ENCODE measurements at places on chromosomes 7 and 10.

DNA sequence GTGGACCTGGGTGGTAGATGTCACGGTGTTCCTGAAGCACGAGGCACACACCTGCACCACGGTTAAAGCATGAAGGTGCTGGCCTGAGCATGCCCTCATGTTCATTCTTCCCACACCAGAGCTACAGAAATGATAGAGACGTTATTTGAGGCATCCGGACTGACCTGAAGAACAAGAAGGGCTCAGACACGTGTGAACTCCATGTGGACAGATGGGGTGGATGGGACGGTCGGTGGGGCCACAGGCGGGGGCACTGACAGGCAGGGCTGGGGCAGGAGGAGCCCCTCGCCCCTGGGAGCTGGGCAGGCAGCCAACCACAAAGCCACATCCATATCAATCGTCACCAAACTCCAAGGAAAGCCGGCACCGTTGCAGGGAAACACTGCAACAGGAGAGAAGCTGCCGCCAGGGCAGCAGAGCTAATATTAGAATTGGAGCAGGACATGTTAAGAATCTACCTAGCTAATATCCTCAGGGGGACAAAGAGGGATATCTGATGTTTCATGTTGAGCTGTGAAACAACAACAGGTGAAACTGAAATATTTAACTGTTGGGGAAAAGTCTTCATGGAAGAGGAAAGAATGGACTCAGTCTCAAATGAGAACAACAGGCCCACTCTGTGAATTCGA, 37.8 kb upstream of the DIP2C start:
- DNase-seq = no peak

- no peak for DNase-seq
Measured at GRCh38 chr7:47180516-47180826, 401.4 kb downstream of the TNS3 start.

- DNase-seq = no peak
Measured at GRCh38 chr10:3499120-3499519, 285.9 kb downstream of the KLF6 start.

DNA sequence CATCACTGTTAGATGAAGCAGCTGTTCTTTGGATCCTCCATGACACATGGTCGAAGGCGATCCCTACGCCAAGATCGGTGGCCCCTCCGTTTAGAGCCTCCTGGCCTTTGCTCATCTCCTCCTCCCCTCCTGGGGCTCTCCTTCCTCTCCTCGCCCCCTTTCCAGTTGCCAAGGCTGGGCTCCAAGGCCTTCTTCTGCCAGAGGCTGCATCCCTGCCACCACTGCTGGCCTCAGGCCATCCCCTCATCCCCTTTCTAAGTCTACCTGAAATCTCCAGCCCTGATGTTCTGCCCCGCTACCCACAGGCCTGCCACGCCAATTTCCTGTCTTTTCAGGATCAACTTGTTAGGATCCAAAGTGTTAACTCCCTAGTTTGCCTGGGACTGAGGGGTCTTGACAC, 265.1 kb upstream of the ZMIZ1 start:
- DNase-seq = no peak

- DNase-seq = no peak
Measured at GRCh38 chr7:137480824-137481365, 137.4 kb upstream of the PTN start.

DNA sequence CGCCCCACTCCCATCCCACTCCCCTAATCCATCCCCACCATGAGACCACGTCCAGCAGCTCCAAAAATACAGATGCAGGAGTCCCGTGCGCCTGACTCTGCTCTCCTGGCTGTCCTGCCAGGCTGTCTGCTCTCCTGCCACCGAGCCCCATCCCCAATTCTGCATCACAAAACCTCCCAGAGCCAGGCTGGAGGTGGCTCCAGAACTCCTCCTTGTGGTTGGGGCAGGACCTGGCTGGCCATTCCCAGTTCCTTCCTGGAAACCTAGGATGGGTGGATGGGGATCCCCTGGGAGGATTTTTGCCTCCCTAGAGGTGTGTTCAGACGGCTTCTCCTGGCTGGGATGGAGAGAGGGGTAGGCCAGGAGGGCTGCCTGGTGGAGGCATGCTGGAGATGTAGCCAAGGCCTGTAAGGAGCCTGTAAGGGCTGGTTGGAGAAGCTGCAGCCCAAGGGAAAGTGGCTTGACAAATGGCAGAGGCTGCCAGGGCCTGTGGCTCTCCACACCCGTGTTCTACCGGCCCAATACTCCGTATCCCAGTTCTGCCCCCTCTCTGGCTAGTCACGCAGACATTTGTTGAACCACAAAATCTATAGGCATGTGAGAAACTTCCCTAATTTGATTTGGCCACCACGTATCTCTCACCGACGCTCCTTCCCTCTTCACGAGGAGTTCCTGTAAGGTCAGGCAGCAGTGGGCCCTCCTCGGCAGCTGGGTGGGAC, 99.3 kb downstream of the ARHGAP22 start:
- no peak for DNase-seq

GRCh38 chr10:99945263-99945662, 64.5 kb downstream of the DNMBP start:
- DNase-seq = no peak

- no peak for DNase-seq
Measured at GRCh38 chr10:8102708-8103401, 48.4 kb downstream of the GATA3 start.

DNA sequence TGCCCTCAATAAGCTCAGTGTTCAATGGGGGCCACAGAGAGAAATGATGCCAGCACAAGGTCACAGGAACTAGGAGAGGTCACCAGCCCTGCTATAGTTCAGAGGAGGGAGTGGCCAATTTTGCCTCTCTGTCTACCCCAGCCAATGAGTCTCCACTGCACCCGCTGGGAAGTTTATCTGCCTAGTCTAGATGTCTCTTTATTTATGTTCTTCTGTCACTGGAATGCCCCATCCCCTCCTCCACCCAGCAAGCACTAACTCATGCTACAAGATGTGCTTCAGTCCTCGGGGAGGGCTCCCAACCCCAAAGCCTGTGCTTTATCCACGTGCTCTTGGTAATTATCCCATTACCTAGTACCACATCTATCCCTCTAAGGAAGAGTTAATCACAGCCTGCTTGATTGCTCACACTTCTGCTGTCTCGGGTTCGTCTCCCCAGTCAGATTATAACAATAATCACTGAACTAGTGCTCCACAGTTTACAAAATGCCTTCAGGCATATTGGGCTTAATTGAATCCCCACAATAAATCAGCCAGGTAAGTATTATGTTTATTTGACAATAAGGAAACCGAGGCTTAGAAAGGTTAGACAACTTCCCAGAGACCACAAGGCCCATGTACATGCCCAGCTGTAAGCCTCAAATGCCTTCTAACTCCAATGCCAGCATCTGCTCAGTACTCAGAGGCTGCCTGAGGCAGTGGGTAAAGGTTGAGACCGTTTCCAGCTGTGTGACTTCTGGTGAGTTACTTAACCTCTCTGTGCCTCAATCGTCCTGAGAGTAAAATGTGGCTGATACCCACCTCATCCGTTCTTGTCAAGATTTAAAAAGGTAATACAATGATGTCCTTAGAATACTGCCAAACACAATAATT, 3.9 kb downstream of the HIP1 start:
- no peak for DNase-seq

GRCh38 chr10:1548146-1548545, 189.2 kb downstream of the ADARB2 start:
- DNase-seq = no peak

DNA sequence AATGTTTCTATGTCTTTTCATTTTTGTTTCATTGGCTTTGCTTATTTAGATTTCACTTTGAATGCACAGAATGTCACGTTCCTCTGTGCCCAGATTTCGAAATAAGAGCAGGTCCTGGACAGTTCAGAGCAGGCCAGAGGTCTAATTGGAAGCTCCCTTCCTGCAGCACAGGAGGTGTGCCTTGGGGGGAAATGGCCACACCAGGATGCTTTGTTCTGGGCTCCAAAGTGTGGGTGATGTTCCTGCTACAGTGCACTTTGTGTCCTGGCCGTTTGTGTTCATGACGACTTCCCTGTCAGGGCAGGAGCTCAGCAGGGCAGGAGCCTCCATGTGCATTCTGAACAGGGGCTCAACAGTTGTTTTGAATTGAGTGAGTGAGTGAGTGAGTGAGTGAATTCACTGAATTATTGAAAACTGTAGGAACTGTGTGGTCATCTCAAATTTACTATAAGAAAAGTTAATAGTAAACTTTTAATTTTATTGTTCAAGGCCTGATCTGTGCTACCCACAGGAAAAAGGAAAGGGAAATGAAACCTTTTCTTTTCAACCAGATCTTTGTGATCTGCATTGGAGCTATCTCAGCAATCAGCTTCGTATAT, 109.5 kb upstream of the GJD4 start:
- no peak for DNase-seq

DNA sequence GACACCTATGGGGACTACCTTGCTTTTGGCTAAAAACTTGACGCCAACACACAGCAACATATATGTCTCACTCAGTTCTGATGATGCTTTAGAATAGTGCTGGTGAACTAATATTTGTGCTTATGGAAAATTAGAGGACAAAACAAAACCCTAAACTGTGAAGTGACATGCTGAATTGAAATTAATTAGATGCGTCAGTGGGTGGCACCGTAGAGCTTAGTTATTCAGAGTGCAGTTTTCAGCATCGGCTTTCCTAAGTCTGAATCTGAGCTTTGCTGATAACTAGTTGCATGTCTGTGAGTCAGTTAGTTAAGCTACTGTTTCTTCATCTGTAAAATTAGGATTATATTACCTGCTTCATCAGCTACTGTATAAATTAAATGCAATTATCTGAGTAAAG, 245.0 kb upstream of the SORCS1 start:
- DNase-seq = no peak

DNA sequence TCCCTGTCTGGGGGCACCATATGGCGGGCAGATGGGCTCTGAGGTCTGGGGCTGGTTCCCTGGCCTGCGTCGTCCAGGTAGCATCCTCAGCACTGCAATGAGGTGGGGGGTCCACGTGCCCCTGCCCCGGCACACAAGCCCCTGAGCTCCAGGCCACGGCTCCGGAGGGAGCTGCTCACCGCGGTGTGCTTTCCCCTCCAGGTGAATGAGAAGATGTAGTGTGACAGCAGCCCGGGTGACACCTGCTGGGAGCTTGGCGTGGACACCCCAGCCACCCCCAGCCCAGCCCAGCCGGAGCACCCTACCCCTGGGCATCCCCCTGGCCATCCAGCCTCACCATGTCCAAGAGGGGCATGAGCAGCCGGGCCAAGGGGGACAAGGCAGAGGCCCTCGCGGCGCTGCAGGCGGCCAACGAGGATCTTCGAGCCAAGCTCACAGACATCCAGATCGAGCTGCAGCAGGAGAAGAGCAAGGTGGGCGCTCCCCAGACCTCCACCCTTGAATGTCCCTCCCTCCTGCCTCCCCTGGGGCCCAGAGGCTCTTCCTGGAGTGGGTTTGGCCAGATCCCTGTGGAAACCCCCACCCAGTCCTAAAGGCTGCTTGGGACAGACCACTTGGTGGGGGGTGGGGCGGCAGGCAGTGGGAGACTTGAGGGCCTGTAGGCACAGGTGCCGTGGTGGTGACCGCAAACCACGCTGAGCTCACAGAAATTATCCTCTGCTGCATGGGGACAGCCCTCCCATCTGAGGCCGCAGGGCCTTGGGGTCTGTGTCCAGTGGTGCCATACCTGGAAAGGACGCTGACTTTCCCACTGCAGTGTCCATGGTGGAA, 38.9 kb downstream of the JAKMIP3 start:
- no peak for DNase-seq

Measured in activated naive CD4-positive, alpha-beta T cell (primary cell).